ENCODE measurements at places on chromosomes 4 and X. TPM values are rescaled to one million over a fixed set of nuclear protein-coding genes. Genes with fewer than 3 reads are reported as not detected.

GRCh38 chrX:110734894-110735541 is 60.6 kb downstream of the CHRDL1 start:
- peak; percentile 2 for DNase-seq

DNA sequence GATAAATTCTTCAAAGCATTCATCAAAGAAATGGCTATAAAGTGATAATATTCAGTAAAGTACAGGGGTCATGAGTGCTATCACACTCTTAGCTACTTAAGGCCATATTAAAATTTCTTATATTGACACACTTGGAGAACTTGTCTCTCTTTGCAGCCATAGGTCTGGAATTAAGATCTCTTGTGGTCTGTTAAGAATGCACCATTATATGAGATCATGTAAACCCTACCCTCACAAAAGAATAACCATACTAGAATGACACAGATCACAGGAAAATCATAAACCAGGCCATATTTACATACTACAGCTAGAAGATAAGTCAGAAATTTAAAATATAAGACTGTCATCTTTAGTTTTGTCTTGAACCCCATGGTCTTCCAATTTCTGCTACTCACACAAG is 434.3 kb downstream of the PDGFC start:
- peak; percentile 34 for DNase-seq

- no peak for DNase-seq
These were observed 13.3 kb downstream of the HNRNPD start for GRCh38 chr4:82360298-82361177.

- no peak for DNase-seq
These were observed 43.5 kb downstream of the NDST3 start for GRCh38 chr4:118077767-118078105.

DNA sequence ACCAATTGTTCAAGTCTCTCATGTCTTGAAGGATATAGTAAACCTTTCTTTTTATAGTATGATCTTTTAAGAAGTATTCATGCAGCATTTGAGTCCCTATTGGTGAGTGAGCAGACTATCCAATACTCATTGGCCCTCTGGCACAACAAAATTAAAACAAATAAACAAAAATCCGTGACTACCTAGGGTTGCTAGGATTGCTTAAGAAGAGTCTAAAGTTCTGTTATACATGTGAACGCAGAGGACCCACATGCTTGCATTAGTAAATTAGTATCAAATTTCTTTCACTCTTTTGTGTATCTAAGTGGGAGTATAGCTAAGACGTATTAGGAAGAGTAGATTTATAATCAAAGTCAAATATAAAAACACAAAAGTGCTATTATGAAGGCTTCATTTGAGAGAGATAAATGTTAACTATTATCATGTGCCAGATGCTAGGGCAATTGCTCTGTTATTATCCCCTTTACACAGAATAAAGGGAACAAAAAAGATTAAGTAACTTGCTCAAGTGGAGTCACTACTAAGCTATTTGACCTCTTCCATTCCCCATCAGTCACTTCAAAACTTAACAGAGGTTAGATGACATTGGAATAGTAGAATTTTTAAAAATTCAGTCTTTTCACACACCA is 29.2 kb upstream of the LARP1B start:
- no peak for DNase-seq

- DNase-seq, result peak; percentile 82
These were observed at the start of gene DHX15 for GRCh38 chr4:24584211-24584850. Gene DHX15, minus strand, starts transcription at chr4:24584554. Its CDS starts 161 bp downstream, at chr4:24584393.

DNA sequence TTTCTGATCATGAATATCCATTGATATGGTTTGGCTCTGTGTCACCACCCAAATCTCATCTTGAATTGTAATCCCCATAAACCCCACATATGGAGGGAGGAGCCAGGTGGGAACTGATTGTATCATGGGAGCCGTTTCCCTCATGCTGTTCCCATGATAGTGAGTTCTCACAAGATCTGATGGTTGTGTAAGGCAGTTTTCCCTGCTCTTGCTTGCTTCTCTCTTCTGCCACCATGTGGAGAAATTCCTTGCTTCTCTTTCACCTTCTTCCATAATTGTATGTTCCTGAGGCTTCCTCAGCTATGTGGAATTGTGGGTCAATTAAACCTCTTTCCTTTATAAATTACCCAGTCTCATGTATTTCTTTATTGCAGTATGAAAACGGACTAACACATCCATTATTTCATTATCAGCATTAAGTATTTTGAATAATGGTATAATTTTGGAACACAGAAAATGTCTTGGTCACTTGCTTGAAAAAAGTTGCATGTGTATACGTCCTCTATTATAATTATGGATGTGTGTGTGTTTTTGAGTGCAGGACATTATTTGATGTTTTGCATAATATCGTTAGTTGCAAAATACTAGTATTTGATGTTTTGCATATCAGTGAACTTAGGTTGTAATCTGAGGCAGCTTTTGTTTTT is 334.6 kb downstream of the PCDH10 start:
- DNase-seq, result peak; percentile 9

DNA sequence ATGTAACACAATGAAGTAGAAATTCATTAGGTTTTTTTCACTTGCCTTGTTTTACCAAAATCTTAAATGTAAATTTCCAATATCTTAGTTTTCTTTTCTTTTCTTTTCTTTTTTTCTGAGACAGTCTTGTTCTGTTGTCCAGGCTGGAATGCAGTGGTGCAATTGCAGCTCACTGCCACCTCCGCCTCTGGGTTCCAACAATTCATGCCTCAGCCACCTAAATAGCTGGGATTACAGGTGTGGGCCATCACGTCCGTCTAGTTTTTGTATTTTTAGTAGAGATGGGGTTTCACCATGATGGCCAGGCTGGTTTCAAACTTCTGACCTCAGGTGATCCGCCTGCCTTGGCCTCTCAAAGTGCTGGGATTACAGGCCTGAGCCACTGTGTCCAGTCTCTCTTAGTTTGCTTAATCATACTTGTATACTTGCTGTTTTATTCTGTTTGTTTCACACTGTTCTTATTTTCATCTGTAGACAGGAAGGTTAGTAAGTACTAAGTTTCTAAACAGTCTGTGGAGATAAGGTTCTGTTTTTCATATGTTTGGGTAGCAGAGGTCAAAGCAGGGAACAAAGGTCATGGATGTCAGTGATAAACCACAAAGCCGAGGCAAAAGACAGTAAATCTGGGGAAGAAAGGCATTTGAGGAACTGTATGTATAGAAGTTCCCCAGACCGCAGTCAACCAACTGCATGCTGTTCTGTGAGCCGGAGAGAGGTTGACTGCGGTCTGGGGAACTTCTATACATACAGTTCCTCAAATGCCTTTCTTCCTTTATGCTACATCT is 129.1 kb downstream of the CBR4 start:
- no peak for DNase-seq

DNA sequence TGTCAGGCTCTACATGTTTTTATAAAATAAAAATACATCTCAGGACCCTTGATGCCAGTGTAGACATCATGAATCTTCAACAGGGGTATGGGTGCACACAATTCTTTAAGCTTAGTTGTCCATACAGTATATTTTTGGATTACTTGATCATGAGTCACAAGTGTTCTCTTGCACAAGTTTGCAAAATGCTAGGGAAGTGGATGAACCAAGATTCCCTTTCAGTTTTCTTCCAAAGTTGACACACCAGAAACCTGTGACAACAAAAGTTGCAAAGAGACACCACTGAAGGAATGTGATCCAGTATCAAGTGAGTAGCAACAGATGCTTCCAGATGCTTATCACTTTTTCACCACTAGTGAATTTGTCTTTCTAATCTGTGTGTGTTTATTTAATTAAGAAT is 1021.2 kb downstream of the PCDH7 start:
- DNase-seq, result peak; percentile 26

- no peak for DNase-seq
These were observed 140.3 kb downstream of the PJA1 start for GRCh38 chrX:69024931-69025330.

DNA sequence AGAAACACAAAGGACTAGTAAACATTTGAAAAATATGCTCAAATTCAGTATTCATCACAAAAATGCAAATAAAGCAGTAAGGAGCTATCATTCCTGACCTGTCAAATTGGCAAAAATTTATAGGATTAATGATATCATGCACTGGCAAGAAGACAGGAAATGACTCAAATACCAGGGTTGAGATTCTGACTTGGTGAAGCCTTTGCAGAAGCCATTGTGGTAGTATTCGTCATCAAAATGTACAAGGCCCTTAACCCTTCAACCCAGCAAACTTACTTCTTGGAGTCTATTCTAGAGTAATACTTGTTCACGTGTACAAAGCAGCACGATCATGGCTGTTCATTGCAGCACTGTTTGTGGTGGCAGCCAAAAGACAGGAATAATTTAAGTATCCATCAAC is 132.4 kb downstream of the ENOX2 start:
- peak; percentile 51 for DNase-seq

DNA sequence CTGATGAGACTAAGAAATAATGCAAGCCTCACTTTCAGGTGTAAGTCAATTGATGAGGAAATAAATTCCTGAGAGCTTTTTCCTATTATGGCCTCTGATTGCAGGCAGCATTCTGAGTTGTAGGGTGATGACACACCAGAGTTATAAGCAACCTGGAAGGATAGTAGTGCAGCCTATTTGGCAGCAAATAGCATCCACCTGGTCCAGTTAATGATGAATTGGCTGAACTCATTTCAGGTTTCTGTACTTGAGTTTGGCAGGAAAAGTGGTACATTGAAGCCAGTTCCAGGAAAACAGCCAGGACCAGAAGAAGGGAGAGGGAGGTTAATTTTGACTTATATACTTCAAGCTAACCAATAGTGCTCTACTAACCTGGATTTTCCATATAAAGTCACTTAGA is 316.8 kb downstream of the NAF1 start:
- DNase-seq, result no peak

GRCh38 chr4:112182604-112183003 is 37.4 kb downstream of the FAM241A start:
- no peak for DNase-seq

DNA sequence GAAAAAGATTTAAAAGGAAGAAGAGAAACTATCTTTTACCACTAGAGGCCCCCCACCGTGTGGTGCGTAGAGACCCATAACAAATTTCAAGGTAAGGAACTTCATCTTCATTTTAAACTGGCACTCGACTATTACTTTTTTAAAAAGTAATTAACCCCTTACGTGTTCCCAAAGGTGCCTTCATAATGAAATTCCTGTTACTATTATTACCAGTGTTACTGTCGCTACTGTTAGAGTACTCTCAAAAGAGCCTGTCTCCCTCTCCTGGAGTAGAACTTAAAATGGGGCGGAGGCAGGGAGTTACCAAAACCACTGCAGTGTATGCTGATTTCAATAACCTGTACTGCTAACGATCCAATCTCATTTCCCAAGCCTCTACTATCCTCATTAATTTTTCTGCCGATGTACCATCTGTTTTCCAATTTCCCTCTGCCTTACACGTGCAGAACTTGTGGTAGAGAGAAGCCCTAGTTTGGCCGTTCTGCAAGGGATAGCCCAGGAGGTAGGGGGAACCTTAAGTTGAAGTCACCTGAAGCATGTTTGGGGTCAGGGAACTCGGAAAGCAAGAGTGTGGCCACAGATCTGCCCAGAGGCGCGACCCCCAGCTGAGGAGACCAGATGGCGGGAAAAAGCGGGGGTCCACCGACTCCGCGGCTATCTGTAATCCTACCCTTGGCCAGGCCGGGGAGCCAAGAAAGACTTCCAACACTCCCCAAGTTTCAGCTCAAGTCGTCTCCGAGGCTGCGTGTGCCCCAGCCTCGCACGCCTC is 720 bp upstream of the STK26 start:
- peak; percentile 22 for DNase-seq

DNA sequence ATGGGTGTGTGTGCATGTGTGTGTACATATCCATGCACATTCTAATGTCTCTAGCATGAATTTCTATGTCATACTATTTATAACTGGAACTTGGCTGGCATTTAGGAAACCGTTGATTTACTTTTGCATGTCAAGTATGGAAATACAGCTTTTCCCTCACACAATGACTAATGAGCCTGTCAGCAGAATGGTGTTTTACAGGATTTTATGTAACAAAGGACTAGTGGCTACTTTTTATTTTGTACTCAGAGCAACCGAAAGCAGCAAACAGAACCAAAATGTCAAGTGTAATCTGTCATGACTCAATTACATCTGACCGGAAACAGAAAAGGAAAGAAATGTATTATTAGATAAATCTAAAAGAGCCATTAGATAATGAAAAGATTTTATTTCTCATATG is 1911.5 kb upstream of the AGA start:
- peak; percentile 11 for DNase-seq

DNA sequence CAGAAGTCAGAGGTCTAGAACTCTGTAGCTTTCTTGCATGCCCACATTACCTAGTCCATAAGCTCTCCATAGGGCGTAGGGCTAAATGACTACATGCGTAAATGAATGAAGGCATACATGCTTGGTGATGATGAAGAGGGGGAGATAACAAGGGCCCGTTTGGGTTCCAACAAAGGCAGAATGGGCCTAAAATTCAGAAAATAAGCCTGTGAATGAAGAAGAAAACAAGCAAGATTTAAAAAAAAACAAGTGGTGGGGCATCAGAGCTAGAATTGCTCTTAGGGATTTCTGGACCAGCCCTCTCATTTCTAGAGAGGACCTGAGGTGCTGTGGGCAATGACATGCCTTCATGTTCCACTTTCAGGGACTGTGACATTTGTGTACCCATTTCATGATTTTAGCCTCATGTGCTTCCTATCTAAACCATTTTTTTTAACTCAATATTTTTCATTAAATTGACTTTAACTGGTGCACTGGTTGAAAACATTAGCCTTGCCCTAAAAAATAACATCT is 12.1 kb downstream of the GPRIN3 start:
- DNase-seq, result no peak

DNA sequence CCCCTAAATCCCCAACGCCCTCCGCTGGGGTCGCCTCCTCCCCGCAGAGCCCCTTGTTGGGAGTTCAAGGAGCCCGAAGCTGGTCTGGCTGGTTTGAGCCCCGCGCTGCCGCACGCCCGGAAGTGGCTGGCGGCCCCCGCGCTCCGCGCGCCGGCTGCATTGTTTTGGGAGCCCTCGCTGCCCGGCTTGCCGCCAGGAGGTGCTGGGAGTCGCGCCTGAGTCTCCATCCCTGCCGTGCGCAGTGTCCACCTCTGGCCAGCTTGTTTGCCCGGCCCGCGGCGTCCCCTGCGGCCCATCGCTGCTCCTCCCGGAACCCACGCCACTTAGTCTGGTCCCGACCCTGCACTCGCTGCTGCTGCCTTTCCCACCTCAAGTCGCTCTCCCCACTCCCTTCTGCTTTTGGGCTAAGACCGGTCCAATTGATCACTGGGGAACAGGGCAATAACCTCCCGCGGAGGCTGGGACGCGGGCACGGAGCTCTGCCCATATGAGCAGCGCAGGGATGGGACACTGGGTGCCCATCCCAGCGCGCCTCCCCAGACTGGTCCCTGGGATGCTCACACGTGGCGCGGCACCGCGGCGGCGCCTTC is 2.2 kb upstream of the SFRP2 start:
- DNase-seq, result no peak

The FAM236C gene
- polyA plus RNA-seq, result not detected

The NDST4 gene
- not detected for polyA plus RNA-seq

The MXRA5 gene
- 1.3 TPM for polyA plus RNA-seq

Data from foreskin keratinocyte (primary cell).